Hematopoietic multipotent progenitor cell treated with erythropoietin and hydrocortisone succinate and interleukin-3 and kit ligand, for 17 days (in vitro differentiated cells): ENCODE measurements at places on chromosomes 7 and 10.

- DNase-seq: no peak
Measured at GRCh38 chr10:70743430-70743788, 41.8 kb downstream of the TBATA start.

GRCh38 chr7:2483494-2483893 is 7.3 kb upstream of the GRIFIN start:
- no peak for DNase-seq

DNA sequence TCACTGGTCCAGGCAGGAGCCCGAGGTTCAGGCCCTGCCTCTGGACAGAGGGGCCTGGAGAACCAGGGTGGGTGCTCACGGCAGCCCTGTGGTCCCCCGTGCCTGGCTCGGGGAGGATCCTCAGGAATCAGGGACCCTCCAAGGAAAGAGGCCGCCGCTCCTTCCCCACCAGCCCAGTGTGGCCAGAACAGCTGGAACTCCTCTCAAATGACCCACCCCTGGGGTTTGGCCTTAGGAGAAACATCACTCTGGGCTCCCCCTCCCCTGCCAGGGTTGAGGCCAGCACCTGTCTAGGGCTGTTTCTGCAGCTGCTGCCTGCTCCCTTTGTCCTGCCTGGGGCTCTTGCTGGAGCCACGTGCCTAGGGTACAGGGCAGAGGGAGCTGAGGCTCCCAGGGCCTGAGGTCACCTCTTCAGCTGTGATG is 161.0 kb downstream of the RNF216 start:
- DNase-seq: no peak

GRCh38 chr7:81469869-81470723 is 299.8 kb downstream of the HGF start:
- DNase-seq: no peak

- no peak for DNase-seq
Measured at GRCh38 chr10:79188154-79188965, 119.6 kb downstream of the ZMIZ1 start.

DNA sequence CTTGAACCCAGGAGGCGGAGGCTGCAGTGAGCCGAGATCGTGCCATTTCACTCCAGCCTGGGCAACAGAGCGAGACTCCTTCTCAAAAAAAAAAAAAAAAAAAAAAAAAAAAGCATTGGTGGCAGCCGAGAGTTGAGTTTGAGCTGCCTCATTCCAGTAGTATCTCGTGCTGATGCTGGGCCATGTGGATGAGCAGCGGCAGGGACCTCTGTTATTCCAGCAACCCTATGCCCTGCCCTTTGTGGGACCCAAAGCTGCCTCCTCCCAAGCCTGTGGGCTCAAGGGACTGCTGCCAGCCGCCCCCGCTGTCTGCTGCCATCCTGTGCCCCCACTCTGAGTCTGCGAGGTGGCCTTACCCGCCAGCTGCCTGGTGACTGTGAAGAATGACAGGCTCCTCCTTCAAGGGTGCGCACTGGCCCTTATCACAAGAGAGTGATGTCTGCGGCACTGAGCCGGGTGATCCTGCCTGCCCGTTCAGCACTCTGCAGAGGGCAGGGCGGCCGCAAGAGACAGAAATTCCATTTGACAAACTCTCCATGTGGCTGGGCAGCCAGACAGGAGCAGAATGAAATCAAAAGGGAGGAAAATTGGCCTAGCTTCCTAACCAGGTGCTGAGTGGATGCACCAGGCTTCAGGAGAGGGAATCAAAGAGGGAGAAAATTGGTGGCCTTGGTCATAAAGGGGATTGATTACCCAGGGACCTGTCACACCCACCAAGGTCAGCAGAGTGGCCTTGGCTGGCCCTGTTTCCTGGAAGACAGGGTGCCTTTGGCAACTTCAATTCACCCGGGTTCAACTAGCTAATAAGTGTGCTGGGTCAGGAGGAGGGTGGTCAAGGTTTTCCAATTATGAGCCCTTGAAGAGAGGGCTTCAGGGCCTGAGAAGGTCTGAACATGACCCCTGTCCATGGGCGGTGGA is 65.3 kb upstream of the ZMIZ1 start:
- DNase-seq: peak; percentile 59

- DNase-seq: peak; percentile 64
Measured at GRCh38 chr10:3783316-3783681, 1.7 kb downstream of the KLF6 start.

DNA sequence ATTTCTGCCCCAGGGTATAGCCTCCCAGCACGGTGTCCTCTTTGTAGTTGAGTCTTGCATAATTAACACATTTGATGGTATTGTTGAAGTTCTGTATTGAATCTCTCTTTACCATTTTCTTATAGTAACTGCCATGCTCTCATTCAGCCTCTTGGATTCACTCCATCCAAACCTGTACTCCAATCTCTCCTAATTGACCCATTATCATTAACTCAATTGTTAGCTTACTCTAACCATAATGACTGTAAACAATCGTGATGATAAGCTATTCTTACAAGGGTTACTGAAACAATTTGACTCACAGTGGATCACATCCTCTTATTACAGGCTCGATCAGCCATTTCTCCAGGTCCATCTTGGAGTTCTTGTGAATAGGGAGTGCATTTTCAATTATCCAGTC is 191.9 kb upstream of the AGK start:
- DNase-seq: no peak

- no peak for DNase-seq
Measured at GRCh38 chr7:154817224-154817896, 185.6 kb downstream of the PAXIP1 start.

DNA sequence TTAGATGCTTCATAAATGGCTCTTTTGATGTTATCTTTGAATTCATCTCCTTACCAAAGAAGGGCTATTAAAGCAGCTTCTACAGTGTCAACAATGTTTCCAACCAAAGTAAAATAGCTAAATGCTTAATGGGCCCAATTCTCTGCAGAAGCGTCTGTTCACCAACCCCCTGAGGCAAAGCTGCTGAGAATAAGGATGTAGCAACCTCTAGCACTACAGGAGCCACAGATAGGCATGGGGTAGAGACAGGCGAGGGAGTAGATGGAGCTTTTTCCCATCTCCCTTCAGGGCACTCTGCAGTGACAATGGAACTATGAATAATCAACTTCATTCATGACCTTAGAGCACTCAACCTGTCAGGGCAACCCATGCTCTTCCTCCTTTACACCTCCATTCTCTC is 134.1 kb downstream of the FZD1 start:
- no peak for DNase-seq

DNA sequence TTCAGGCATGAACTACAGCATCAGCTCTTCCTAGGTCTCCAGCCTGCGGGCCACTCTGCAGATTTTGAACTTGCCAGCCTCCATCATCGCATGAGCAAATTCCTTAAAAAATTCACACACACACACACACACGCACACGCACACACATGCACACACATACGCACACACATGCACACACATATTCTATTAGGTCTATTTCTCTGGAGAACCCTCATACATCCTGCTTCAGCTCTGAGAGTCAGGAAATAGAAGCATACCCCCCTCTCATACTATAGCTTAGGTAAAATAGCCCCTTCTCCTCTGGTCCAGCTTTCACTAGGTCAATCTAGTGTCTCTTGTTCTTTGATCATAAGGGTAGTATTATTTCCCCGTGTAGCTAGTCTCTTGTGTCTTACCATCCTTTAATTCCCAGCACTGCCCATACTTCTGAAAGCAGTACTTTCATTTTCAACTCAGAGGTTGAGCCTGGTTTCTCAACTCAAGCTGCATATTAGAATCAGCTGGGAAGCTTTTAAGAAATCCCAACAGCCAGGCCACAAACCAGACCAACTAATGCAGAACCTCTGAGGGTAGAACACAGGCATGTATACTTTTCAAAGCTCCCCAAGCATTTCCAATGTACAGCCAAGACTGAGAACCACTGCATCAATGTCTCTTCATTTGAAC is 30.9 kb upstream of the ITGB8 start:
- DNase-seq: no peak

GRCh38 chr10:98296524-98296923 is 28.5 kb upstream of the LOXL4 start:
- no peak for DNase-seq

DNA sequence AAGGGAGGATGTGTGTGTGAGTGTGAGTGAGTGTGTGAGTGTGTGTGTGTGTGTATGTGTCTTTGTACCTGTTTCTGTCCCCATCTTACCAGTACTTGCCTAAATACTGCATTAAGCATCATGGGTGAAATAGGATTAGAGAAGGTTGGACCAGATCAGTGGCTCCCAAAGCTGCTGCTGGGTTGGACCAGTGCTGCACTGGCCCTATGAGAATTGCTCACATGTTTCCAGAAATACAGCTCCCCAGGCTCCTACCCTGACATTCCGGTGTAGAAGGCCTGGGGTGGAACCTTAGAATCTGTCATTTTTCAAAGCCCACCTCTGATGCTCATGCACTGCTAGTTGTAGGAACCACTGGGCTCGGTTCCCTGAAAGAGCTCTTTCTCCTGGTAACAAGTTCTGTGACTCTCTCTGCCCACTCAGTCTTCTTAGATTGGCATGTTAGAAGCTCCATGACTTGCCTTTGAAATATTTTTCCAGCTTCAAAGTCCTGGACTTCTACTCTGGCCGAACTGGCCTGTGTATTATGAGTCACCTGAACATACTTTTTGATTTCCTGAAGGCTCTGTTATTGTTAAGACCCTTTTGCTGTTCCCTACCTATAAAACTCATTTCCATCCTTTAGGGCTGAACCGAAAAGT is 224.7 kb downstream of the CUX1 start:
- no peak for DNase-seq

DNA sequence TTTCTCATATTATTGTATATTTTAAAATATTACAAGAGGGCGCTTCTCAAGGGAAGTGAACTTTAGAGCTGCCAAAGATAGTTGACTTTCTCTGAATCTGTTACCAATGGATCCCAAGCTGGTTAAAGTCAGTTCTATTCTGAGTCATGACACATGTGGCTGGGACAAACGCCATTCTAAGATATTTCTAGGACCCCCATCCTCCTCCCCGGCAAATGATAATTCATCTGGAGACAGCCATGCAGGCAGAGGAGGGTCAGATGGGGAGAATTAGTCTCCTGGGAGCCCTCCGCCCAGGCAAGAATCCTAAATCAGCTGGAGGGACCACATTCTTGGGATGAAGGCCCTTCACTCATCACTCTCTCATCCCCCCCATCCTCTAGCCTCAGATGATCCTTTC is 187.7 kb downstream of the GFRA1 start:
- DNase-seq: no peak
